CD4-positive, alpha-beta T cell treated with Interleukin-4 for 1 hour (primary cell): ENCODE measurements at places on chromosomes 11 and 22.

DNA sequence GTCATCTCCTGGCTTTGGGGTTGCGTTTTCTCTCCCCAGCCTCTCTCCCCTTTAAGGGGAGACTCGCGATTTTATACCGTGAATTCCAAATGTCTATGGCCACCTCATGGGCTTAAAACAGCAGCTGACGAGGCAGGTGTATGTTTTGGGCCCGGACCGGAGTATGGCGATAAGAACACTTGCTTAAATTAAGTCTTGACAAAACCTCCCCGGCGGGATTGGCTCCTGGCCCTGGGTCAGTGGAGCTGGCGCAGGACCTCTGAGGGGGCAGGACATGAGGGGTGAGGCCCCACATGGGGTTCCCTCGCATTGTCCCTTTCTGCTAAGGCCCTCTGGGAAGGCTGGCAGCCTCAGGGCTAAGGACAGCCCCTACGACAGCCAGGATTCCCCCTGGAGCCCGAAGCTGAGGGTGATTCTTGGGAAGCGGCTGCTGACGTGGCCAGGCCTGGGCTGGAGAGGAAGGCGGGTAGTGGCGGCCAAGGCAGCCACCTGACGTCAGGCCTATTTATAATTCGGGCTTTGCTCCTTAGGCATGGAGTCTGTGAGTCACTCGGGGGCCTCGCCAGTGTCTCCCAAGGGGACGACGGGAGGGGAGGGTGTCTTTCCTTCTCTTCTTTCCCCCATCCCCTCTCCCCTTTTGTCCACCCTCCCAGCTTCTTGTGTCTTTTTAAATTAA is 12.7 kb downstream of the MYO18B start:
- DNase-seq, result no peak

- no peak for DNase-seq
Observed at GRCh38 chr11:44848203-44848962, 102.3 kb downstream of the TP53I11 start.

DNA sequence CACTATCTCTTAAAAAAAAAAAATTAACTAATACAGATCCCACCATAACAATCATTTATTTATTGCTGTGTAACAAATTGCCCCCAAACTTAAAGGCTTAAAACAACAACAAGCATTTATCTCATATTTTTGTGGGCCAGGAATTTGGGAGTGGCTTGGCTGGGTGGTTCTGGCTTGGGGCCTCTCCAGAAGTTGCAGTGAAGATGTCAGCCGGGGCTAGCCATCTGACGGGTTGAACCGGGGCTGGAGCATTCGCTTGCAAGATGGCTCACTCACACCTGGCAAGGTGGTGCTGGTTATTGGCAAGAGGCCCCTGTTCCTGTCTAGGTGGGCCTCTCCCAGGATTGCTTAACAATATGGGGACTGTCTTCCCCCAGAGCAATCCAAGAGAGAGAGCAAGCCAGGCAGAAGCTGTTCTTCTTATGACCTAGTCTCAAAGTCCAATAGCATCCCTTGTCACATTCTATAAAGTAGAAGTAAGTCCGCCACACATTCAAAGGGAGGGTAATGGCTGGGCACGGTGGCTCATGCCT is 29.5 kb downstream of the ACO2 start:
- no peak for DNase-seq

DNA sequence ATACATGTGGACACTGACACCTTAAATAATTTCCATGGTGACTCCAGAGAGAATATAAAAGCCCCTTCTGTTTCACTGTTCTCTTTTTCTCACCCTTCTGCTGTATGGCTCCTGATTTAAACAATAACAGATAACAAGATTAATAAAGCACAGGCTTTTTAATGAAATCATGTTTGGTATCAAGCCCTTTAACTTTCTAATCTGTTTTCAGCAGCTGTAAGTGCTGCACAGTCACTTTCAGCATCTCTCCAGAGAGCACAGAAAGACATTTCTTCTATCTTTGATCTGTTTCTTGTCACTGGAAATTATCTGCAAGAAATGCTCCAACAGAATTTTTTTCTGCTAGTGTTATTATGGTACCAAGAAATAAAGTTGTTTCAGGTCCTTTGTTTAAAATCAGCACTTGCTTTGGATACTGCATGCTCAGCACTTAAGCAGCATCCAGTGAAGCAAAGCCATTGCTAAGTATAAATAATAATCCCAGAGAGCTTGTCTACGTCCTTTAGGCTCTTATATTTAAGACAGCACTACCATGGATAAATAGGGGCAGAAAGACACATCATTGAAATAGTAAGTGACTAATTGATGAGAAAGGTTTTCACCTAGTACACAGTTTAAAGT is 134.2 kb upstream of the CARD18 start:
- DNase-seq, result no peak

- DNase-seq, result no peak
Observed at GRCh38 chr11:69384251-69385143, 90.5 kb downstream of the MYEOV start.

DNA sequence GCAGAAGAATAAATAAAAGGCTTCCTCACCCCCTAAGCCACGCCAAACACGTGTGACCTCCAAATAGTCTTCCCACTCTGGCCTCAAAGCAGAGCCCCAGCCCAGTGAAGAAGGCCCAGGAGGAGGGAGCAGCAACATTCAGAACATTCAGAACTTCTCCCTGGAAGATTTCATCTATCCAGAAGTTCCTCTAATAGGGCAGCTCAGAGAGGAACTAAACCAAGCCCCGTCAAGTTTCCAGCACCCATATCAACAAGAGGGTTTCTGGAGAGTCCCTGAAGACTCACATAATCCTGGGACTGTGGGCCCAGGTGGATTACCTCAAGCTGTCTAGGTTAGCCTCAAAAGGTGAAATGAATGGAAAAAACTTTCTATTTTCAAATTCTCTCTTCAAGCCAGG is 39.4 kb downstream of the PC start:
- DNase-seq, result no peak

DNA sequence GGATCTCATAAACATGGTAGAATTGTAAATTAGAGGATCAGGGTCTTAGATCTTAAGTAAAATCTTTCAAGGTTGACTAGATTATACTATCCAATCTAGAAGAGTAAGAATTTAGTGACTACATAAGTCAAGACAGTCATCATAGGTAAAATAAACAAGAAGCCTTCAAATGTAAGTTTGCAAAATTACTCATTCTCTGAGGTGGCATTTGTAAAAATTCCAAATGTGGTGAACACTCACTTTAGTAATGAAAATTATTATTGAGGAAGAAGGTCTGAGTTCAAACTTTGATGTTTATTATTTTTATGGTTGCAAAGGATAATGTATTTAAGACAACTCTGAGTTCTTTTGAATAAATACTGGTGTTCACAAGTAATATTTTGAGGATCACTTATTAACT is 4.6 kb downstream of the HYLS1 start:
- no peak for DNase-seq

DNA sequence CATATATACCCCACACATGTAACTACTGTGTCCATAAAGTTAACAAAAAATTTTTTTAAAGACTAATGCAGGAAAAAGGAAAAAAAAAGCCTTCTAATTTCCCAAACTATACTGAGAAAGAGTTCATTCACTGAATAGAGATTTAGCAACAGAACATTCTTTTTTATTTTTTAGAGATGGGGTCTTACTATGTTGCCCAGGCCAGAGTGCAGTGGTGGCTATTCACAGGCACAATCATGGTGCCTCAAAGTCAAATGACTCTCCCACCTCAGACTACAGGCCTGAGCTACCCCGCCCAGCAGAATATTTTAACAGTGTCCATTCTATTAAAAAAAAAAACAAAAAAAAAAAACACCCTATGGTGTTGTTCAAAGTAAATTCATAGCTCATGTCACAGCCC is 25.7 kb downstream of the DGCR2 start:
- DNase-seq, result no peak

- no peak for DNase-seq
Observed at GRCh38 chr22:18088825-18089568, 11.2 kb downstream of the PEX26 start.

GRCh38 chr22:25680051-25680450 is 61.9 kb upstream of the MYO18B start:
- DNase-seq, result no peak

DNA sequence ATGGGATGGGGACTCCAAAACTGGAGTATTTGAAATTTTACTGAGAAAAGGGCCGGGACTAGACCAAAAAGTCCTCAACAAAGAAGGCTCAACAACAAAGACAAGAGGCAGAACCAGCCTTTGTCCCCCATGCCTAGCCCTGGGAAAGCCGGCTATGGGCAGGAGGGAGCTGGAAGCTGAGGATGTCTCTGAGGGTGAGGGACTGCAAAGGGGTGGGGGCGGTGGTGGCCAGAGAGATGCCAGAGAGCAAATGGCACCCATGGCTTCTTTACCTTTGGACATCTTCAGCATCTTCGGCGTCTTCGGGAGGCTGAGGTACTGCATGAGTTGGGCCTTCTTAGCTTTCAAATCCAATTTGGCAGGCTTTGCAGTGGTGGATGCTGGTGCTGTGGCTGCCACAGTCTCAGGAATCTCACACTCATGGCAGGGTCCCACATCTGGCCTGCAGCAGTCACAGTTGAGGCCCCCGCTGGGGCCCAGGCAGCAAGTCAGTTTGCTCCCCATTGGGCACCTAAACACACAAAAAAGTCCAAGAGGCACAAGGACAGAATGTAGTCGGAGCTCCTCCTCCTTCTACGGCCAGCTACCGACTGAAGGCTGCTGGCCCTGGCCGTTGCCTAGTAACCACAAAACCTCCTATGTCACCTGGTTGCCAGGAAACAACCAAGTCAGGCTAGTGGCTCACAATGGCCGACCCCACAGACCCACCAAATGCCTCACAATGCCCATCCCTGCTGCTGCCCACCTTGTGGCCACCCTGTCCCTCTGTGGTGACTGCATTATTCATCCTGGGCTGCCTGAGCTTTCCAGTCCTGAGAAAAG is at the start of gene C22orf42:
Gene C22orf42 (minus strand): TSS at position 592 of the 822 bp plus-strand sequence. CDS start 88 bp downstream, at position 504.
- no peak for DNase-seq

DNA sequence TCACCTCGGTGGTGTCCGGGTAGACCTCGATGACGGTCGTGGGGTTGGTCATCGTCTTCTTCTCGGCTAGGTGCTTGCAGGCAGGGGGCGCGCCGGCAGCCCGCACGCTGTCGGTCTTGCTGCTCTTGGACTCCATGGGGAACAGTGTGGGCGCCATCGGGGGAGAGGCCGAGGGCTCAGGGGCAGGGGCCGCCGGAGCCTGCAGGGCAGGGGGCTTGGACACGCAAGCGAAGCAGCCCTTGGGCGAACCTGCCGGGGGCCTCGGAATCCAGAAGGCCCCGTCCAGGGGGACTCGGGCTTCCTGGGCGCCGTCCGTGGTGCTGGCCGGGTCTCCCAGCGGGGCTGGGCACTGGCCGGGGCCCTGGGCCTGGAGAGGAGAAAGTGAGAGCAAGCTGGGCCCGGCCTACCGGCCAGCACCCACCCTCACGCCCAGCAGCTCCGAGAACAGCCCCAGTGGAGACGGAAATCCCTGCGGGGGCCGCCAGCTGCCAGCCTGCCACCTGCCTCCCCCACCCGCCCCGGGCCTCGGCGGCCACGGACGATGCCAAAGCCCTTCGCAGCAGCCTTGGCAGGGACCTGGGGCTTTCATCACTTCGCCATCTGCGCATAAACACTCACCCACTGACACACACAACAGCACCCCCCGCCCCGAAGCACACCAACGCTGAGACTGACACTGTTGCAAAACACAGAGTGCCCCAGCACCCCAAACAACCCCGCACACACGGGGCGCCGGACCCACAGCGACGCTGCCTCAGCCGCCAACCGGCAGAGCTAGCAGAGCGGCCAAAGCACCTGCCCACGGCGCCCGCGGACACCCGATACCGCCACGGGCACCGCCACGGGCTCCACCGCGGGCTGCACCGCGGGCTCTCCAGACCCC is 2.4 kb downstream of the IFITM10 start:
- DNase-seq, result no peak

GRCh38 chr11:28756977-28757376 is 648.8 kb downstream of the METTL15 start:
- no peak for DNase-seq

DNA sequence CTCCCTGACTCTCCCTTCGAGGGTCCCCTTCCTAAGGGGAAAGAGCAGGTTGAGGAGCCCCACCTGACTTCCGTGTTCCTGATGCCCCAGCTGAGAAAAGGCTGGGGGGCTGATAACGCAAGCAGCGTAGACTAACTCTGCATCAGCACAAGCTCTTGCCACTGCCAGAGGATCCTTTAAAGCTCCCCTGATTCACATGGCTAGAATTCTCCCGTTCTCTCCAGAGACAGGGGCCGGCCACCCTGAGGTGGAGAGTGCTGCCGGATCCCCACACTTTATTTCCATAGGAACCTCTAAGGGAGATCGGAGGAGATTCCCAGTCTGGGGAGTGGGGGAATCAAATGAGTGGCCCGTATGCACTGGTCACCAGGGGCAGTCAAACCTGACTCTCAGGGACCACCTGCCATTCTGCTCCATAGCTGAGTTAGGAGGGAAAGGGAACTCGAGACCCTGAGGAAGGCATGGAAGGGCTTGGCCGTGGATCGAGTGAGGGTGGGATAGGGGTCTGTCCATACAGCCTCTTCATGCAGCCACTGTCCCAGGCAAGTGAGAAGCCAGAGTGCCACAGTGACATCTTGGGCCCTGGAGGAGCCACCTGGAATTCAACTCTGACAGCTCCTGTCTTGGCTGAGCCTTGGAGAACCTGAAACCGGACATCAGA is 1.4 kb upstream of the VSIG10L2 start:
- DNase-seq, result no peak

DNA sequence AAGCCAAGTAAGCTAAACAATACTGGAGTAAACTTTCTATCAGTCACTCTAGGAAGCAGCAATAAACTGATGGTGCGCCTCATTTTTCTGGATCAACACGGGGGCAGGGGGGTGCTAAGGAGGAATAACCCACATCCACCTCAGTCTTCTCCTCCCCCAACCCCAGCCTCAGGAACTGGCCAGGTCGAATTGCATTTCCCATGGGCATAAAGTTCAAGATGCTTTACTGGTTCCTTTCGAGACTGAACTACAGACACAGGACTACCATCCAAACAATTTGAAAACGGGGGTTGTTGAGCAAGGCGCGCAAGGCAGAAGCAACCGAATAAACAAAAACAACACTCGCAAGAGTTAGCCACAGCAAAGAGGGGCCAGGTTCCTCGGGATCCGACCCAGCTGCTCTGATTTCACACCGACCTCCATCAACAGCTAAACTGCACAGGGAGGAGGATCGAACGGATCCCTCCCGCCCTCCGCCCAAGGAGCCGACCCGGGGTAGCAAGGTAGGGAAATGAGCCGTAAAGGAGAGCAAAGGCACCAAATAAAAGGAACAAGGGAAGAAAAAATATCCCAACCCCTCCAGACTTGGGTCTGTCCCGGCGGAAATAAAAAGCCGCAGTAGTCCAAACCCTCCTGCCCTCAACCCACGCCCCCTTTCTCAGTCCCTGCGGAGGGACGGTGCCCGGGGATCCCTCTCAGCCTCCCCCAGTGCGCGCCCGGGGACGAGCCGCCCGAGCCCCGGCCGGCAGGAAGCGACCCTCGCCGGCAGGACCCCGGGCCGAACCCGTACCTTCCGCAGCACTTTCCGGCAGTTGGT is 801 bp downstream of the SESN3 start:
- DNase-seq, result peak; percentile 19

DNA sequence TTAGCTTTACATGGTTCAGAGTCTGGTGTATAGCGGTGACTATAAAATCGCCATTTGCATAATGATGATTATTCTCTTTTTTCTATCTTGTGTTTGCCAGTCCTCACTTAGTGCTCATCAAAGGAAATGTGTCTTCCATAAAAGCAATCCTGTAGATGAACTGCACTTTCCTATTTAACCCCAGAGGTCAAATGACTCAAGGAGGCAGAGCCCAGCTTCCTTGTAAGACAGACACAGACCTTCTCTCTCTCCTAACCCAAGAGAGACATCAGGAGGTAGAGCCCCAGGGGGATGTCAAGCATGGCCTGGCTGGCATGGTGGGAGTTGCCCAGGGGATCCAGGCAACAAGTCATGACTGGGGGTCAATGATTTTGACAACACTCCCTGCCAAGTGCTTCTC is 46.9 kb upstream of the CRTAM start:
- no peak for DNase-seq
